ENCODE measurements at places on chromosomes 12 and 14.

DNA sequence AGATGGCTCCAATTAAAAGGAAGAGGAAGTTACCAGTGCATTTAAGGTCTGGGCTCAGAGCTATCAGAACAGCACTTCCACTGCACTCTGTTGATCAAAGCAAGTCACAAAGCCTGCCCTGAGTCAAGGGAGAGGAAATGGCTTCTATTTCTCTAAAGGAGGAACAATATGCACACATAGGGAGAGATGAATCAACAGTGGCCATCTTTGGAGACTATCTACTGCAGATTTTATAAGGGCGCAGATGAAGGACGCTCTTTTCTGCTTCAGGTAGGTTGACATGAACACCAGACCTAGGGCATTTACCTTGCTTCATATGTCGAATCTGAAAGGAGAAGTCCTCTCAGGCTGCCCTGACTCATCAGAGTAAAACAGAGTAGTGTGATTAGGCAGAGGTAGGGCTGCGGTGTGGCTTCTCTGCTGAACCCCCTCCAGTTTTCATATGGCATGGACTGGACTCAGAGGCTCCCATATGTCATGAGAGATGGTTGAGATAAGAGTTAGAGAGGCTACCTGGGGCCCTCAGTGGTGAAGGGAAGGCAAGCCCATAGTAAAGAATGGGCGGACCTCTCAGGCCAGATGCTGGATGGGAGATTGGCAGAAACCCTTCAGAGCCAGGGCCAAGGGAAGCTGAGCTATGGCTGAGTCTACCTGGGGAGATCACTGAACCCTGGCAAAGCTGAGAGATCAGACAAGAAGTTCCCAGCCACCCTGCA lies 84.4 kb downstream of the ARF6 start:
- DNase-seq: no peak

- no peak for DNase-seq
Measured at GRCh38 chr14:39733741-39734140, 301.5 kb upstream of the FBXO33 start.

DNA sequence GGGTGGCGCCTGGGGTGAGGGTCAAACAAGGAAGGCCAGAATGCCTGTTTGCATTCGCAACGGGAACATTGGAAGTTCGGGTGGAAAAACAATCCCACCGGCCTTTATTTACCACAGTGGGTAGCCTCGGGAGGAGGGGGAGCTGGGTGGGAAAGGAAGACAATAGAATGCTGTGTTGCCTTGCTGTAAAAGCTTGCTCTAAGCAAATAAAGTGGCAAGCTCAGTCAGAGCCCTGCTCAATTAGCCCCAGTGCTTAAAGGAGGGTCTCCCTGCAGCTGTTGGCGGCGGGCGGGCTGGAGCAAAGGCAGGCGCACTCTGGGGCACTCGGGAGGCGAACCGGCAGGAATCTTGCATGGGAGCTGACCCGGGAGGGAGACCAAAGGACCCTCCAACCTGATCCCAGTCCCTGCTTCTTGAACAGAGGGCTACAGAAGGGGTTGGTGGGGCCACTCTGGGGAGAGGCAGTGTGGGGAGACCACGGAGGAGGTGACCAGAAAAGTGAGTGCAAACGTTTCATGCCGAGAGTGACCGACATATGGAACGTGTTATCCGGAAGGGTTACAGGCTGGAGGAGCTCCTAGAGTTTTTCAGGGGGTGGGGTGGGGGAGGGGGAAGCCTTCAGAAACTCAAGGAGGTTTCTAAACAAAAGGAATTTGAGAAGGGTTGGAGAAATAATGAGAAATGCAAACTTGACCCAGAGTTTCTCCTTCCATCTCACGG lies 48.5 kb downstream of the NTF3 start:
- no peak for DNase-seq

- no peak for DNase-seq
Measured at GRCh38 chr14:61460063-61460462, 138.7 kb downstream of the PRKCH start.

GRCh38 chr12:63164911-63165310 lies 13.9 kb upstream of the AVPR1A start:
- no peak for DNase-seq

GRCh38 chr12:53045696-53046045 lies 4.2 kb upstream of the TNS2 start:
- DNase-seq: no peak

Data from anterior cingulate cortex (tissue), 58 donors.